ENCODE measurements at places on chromosomes 4 and X.

- DNase-seq, result no peak
These were observed 62.7 kb downstream of the ENOX2 start for GRCh38 chrX:130840345-130840744.

DNA sequence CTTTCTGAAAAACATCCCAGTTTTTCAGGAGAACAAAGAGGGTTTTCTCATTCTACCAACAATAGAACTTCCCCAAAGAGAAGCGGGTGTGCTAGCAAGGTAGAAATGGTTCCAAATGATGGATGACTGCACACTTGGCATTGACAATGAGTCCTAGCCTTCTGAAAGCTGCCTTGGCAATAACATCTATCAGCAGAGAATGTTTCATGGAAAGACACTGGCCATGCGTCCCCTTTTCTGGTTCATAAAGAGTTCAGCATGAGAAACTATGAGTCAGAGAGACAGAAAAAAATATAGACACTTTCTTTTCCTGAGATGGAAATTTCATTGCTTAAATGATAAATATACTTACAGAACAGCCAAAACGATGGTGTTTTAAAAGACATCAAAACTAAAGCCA lies 236.9 kb upstream of the PRKX start:
- no peak for DNase-seq

- peak; percentile 59 for DNase-seq
These were observed 233.8 kb downstream of the ENOX2 start for GRCh38 chrX:130669233-130669632.

GRCh38 chrX:44104699-44105098 lies 131.5 kb upstream of the NDP start:
- no peak for DNase-seq

DNA sequence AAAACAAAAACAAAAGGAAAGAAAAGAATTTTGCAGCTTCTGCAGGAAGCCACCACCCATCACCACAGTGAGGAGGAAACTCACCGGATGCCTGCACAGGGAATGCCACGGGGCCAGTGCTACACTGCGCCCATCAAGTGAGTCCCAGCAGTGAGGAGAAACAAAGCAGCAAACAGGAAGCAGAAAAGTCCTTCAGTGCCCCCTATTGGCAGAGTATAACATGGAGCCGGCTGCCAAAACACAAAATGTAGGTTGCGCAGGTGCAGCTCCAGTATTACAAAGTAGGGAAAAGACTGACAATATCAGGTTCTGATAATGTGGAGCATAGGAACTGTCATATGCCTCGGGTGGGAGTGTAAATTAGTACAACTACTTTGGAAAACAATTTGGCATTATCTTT lies 23.3 kb upstream of the SCML2 start:
- peak; percentile 36 for DNase-seq
